ENCODE measurements at places on chromosomes 2 and 18.

- DNase-seq = no peak
Observed at GRCh38 chr2:28251337-28251736, 141.3 kb upstream of the FOSL2 start.

DNA sequence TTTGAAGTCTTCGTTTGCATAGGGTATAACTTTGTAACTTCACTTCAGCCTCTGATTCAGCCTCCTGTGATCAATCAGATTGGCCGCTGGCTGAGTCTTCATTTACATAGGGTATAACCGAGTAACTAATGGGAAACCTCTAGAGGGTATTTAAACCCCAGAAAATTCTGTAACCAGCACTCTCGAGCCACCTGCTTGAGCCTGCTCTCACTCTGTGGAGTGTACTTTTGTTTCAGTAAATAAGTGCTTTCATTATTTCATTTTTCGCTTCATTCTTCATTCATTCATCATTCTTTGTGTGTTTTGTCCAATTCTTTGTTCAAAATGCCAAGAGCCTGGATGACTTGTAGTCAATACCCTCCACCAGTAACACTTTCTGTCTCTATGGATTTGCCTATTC is 56.4 kb downstream of the CCDC85A start:
- DNase-seq = no peak

GRCh38 chr2:240933048-240933965 is 27.2 kb downstream of the CROCC2 start:
- no peak for DNase-seq

DNA sequence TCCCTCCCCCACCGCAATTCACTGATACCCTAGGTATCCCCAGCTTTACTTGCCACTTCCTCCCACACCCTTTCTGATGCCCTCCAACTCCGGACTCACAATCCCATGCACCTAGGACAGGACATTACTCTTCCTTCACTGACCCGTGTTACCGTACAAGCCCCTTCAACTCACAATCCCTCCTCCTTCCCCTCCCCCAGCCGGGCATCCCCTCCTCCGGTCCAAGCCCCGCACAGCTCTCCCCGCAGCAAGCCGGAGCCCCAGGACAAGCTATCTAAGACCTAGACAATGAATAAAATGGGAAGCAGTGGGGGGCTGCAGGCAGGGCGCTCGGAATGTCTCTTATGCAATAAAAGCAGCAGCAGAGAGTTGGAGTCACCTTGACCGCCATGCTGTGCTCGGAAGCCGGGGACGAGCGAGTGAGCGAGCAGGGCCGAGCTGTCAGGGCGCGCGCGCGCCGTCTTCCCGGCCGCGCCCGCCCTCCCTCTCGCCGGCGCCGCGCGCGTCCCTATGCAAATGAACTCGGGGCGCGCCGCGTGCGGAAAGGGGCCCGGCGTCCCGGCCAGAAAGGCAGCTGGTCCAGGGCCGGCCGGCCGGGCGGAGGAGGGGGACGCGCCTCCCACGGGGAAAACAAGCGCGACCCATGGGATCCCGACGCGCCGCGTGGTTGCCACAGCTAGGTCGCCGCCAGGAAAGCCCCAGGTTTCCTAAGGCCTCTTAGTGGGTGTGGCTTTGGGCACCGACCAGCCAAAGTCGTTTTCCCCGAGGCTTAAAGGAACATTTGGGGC is at the start of gene SLC25A12:
Gene SLC25A12 (minus strand): TSS at position 421 of the 788 bp plus-strand sequence. CDS start 30 bp downstream, at position 391.
- peak; percentile 44 for DNase-seq

GRCh38 chr2:109001201-109001600 is 12.2 kb upstream of the EDAR start:
- no peak for DNase-seq

DNA sequence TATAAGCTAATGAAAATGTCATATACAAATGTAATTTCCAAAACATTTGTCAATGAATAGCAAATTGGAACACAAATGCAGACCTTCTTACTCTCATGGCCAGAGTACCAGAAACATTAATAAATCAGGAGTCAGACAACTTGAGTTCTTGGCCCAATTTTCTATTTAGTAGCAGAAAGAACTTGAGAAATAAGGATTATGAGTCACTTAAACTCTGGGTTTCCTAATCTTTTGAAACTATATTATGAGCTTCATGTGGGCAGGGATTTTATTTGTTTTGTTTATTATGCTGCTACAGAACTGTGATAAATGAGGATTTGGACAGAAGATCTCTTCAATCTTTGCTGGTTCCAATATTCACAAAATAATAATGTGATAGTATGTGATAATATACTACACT is 686.7 kb downstream of the NR4A2 start:
- no peak for DNase-seq

DNA sequence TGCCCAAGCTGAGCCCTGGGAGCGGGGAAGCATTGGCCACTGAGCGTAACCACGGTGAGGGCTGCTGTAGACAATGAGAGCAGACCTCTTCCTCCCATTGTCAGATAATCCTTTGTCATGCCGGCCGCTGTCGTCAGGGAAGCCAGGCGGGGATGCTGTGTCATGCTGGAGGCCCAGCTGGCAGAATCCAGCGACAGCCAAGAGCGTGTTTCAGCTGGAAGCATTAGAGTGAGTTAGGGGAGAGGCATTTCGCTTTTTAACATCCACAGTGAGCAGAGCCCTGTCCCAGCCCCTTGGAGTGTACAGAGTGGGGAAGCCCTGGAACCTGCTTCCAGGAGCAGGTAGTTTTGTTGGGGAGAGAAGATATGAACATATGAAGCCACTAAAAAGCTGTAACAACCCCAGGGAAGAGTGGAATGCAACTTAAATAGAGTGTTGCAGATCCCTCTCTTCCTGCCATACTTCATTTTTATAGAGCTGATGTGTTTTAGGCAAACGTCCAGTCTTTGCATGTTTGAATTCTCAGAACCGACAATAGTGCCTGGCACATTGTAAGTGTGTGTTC is 7.0 kb downstream of the CTIF start:
- no peak for DNase-seq

DNA sequence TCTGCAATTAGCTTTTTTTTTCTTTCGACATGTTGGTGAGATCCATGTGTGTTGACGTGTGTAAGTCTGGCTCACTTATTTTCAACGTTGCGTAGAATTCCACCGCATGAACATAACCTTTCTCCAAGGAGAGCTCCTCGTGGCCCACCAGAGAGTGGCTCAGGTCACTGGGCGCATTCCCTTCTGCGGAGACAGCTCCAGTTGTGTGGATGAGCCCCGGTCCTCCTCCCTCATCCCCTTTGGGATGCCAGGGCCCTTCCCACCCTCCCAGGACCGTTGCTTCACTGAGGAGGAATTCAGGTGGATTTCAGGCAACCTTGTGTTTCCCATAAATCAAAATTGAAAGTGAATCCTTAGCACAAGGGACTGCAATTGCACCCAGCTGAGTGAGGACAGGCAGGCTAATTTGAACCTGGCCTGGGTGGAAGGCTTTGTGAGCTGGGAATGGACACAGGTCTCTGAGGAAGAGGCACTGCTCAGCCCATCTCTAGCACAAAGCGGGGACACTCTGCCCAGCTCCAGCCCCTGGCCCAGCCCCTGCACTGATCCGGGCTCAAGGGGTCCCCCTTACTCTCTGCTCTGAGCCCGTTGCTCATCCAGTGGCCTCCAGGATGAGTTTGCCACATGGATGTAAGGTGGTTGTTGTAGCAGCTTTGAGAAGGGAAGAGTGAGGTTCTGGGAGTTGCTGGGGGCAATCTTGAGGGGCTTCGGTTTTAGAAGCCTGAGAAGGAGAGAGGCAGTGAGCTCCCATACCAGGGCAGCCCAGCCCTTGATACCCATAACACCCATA is 57.8 kb upstream of the HAAO start:
- no peak for DNase-seq

- DNase-seq = no peak
Observed at GRCh38 chr2:10820562-10820961, 8.0 kb upstream of the PDIA6 start.

GRCh38 chr2:27071990-27072830 is 756 bp upstream of the OST4 start:
- no peak for DNase-seq

GRCh38 chr2:44869761-44870160 is 71.7 kb upstream of the SIX3 start:
- DNase-seq = no peak

GRCh38 chr2:188416367-188416766 is 124.7 kb downstream of the GULP1 start:
- no peak for DNase-seq

DNA sequence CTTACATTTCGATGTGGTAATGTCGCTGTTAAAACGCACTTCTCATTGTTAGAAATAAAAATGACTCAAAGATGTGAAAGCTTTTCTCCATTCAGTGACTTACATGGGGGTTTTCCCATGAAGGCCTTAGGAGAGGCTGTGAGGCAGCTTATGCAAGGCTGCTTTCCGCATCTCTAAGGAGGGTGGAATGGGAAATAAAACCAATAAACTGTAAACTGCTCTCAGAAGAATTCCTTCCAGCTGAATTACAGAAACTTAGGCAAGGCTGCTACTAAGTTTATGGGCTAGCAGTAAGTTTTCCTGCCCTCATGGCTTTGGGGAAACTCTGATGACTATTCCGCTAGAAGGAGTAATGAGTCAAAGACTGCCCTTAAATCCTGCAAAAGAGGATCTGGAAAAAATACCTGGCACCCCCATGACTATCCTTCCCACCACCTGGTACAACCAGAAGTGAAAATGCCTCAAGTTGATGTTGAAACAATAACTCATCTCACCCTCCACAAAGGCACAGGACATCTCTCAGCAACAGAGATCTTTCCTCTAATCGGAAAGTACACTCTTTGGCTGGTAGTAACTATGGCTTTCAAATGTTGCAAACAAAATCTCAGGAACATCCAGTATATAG is 97.7 kb upstream of the SMAD7 start:
- no peak for DNase-seq

DNA sequence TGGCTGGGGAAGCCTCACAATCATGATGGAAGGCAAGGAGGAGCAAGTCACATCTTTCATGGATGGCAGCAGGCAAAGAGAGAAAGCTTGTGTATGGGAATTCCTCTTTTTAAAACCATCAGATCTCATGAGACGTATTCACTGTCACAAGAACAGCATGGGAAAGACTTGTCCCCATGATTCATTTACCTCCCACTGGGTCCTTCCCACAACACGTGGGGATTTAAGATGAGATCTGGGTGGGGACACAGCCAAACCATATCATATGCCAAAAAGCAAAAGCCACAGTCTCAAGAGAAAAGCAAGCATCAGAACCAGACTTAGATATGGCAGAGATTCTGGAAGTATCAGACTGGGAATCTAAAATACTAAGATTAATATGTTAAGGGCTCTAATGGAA is 30.0 kb upstream of the SCRN3 start:
- DNase-seq = no peak

DNA sequence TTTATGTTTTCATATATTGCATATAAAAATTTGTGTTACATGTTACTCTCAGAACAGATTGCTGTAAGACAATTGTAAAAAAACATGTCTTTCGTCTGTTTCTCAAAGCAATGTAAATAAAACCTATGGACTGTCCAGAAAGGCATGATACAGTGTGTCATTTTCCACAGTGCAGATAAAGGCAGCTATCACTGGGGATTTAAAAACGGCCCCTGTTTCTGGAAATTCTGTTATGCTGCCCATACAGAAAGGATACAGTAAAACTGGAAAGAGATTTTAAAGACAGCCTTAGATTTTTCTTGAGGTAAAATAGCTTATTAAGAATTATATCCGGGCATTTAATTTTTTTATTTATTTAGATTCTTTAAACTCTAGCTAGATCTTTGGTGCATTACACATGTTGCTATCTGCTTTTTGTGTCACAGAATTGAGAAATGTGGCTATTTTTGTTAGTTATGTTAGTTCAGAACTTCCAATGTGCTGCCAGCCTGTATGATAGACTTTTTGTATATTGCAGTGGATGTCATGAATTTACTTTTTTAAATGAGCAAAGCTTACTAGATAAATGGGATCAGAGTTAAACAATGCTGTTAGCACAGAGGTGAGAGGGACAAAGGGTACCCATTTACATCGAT is 859 bp upstream of the INO80D start:
- DNase-seq = no peak

DNA sequence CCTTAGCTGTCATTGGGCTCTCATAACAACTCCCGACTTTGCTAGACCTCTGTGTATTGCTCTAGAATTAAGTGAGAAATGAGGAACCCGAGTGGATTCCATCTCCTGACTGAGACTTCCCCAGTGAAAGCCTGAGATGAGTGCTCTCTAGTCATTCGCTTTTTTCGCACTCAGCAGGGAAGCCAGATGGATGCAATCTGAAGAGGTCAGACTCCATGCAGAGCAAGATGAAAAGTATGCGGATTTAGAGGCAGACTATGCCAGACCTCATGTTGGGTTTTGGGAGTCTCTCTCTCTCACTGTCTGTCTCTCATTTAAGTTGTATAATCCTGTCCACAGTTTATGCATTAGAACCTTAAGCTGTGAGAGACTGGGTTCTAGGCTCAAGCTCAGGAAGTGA is 88.6 kb downstream of the SLC5A7 start:
- no peak for DNase-seq

All from stimulated activated CD8-positive, alpha-beta memory T cell treated with anti-CD3 and anti-CD28 coated beads, Interleukin-4, amount 100 ng/mL, for 1 hour (primary cell).